HT-29 (cell line): ENCODE measurements at places on chromosomes 1 and 21. TPM values are rescaled to one million over a fixed set of nuclear protein-coding genes. Genes with fewer than 3 reads are reported as not detected.

DNA sequence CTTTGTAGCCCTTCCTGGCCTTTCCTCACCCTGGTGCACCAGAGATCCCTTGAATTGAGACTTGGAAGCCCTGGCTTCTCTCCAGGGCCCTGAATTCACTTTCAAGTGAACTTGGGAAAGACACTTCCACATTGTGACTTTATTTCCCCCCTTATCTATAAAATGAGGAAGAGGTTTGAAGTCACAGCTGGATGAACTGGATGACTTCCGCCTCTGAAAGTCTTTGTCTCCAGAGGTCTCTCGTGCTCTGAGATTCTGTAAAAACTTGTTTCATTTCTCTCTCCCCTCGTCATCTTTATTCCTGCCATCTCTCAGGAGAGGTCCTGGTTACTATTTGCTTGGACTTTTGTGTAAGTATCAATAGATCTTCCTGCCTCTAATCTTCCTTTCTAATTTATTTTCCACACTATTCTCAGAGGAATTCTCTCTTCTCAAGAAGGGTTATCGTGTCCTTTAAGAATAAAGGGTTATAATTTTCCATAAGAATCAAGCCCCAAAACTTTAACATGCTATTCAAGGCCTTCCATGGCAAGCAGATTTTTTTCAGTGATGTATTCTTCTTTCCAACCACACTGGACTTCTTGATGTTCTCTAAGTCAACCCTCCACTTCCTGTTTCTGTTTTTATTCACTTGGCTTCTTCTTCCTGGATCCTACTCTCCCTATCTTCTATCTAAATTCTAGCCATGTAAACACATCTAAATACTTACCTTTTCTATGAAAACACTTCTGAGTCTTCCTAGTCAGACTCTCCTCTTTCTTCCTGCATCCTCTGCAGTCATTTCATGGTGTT is 6.5 kb upstream of the RPTN start:
- no peak for DNase-seq

- DNase-seq = no peak
Measured at GRCh38 chr1:208009706-208010444, 99.0 kb upstream of the CD34 start.

- no peak for DNase-seq
Measured at GRCh38 chr1:93597709-93598108, 83.9 kb downstream of the BCAR3 start.

S100A7A gene
- total RNA-seq = not detected in 2 replicates

- no peak for DNase-seq
Measured at GRCh38 chr1:13781907-13782633, 82.1 kb downstream of the PRDM2 start.

- no peak for DNase-seq
Measured at GRCh38 chr1:21696931-21697330, 27.8 kb upstream of the RAP1GAP start.

- no peak for DNase-seq
Measured at GRCh38 chr1:184112176-184112948, 60.8 kb downstream of the TSEN15 start.

OR6K6 gene
- total RNA-seq = not detected in 2 replicates

DNA sequence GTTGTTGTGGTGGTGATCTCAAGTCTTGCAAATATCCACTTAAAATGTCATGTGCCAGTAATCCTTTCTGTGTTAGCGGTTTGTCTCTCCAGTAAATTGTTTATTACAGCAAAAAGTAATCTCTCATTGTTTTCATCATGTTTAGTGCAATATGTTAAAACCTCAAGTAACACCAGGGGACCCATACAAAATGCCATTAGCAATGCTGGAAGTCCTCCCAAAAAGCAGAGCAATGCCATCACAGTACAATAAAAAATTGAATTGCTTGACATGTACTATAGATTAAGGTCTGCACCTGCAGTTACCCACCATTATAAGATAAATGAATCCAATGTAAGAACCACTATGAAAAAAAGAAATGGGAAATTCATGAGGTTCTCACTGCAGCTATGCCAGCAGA is 1606.5 kb downstream of the BRINP3 start:
- no peak for DNase-seq

SH2D5 gene
- 0.55 and 3.6 TPM in 2 replicates for total RNA-seq

AADACL3 gene
- not detected in 2 replicates for total RNA-seq

NTMT2 gene
- not detected in 2 replicates for total RNA-seq

DNA sequence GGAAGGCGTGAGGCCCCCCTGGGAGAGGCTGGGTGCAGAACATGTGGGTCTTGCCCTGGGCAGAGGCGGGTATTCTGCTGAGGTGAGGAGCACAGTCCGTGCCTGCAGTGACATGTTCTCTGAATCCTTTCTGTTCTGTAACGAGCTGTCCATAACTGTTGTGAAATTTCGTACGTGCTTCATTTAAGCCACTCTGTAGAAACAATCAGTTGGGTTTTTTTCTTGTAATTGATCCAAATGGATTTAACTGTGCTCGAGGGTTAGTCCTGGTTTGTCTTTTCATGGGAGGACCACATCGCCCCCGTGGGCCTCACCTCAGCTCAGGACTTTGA is 45.4 kb upstream of the DIP2A start:
- DNase-seq = no peak

FCRL1 gene
- total RNA-seq = 0.28 TPM in 1 of 2 replicates, not detected in the other
